NCI-H82 (cell line): ENCODE measurements at places on chromosomes 3 and 15.

DNA sequence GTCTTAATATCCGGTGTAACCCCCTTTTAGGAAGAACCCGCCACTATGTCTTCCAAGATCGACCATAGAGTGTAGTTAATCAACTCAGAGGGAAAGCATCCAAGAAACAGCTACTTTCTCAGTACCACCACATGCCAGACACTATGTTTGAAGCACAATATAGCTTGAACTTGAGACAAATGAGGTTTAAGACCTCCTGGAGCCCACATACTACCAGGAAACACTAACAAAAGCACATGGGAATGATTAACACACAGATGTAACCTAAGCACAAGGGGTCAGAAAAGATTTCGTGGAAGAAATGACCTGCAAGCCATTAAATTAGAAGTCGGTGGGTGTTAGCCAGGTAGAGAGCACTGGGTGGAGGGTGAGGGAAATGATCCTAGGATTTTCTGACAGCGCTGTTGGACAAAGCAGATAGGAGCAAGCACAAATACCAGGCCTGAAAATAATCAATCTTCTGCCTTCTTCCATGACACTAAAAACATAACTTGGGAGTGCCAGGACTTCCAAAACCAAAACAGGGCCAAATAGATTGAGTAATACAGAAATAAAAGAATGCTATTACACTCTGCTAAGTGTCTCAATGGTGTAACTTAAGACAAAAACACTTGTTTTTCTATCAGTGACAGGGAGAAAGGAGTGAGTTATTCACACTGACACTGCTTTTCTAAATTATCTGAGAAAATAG lies 213.7 kb downstream of the FOXP1 start:
- DNase-seq, result no peak

- DNase-seq, result peak; percentile 84
Observed at GRCh38 chr3:111392894-111393398, 149.1 kb upstream of the CD96 start.

GRCh38 chr3:127959873-127960272 lies 44.8 kb downstream of the KBTBD12 start:
- peak; percentile 96 for DNase-seq

GRCh38 chr3:8745619-8746370 lies 12.2 kb downstream of the CAV3 start:
- DNase-seq, result no peak

DNA sequence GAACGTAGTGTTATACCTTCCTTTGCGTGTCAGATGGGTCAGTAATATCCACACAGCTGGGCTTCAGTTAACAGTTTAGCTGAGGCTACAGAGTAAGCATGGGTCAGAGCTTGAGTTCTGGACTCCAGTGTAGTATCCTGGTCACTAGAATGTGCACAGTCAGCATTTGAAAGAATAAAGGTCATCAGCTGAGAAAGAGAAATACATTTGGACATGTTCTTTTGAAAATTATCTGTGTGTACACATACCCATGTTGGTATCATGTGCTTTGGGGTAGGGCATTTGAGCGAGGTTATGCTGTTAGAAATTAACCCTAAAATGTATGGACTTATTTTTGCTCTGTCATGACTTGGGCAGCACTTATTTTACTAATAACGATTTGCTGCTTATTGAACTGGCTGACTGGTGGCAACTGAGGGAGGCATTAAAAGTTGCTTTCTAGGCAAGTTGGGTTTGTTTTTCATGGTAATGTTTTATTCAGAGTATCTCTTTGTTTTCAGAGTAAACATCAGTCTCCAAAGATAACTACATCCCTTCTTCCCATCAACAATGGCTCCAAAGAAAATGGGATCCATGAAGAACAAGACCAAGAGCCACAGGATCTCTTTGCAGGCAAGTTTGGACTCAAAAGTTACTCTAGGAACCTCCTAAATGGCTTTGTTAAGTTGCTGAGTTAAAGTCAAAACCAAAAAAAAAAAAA lies 16.4 kb downstream of the SNX1 start:
- DNase-seq, result no peak
